ENCODE measurements at places on chromosomes 16 and 17. TPM values are rescaled to one million over a fixed set of nuclear protein-coding genes. Genes with fewer than 3 reads are reported as not detected.

The NETO2 gene
- total RNA-seq = 17.5 TPM

The FAM222B gene
- total RNA-seq = 9.2 TPM

The CD7 gene
- total RNA-seq = 0.20 TPM

The ERN1 gene
- total RNA-seq = 20.8 TPM

The HIC1 gene
- total RNA-seq = 51.7 TPM

The MPRIP gene
- 101 TPM for total RNA-seq

The KRTAP9-7 gene
- not detected for total RNA-seq

The NPLOC4 gene
- 33.5 TPM for total RNA-seq

The BCL6B gene
- total RNA-seq = 2.6 TPM

The CDH15 gene
- total RNA-seq = 0.29 TPM

The DNAAF1 gene
- total RNA-seq = not detected

The ST6GALNAC1 gene
- not detected for total RNA-seq

The CACNG5 gene
- not detected for total RNA-seq

The NFATC2IP gene
- total RNA-seq = 14.2 TPM

The ULK2 gene
- 10.4 TPM for total RNA-seq

The SPATA33 gene
- 2.0 TPM for total RNA-seq

The KRT20 gene
- not detected for total RNA-seq

The RARA gene
- total RNA-seq = 58.6 TPM

The LLGL1 gene
- total RNA-seq = 46.9 TPM

The MARCHF10 gene
- not detected for total RNA-seq

The CDH1 gene
- not detected for total RNA-seq

The SSTR5 gene
- not detected for total RNA-seq

The ATP6V0D1 gene
- total RNA-seq = 99.7 TPM

The SEZ6 gene
- not detected for total RNA-seq

The KRT17 gene
- total RNA-seq = 7.1 TPM

The LLGL2 gene
- total RNA-seq = not detected

The HBA1 gene
- 11.8 TPM for total RNA-seq

The ENPP7 gene
- total RNA-seq = not detected

The KRTAP2-2 gene
- not detected for total RNA-seq

The CTF1 gene
- 3.6 TPM for total RNA-seq

All from cardiac ventricle fibroblast (primary cell).